ENCODE measurements at places on chromosomes 16 and 17.

DNA sequence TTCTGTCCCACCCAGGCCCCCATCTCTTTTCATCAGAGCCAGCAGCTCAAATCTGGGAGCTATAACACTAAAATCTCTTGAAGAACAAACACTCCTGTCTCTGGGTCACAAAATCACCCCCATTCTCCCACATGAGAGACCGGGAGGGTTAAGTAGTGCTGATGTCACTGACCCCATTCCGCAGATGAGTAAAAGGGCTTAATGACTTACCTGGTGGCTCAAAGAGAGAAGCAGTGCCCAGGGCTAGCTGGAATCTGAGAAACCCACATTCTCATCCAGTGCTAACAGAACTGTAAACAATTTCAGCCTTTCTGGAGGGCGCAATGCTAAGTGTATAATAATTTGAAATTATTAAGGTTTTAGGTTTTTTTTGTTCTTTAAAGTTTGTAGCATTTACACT lies 26.3 kb upstream of the LHX1 start:
- DNase-seq, result no peak

GRCh38 chr17:80920441-80920840 lies 71.2 kb upstream of the CHMP6 start:
- no peak for DNase-seq

- no peak for DNase-seq
These were observed 269.6 kb upstream of the RPL38 start for GRCh38 chr17:73933871-73934270.

GRCh38 chr17:32928586-32929535 lies 908 bp downstream of the TMEM98 start:
- no peak for DNase-seq

- DNase-seq, result peak; percentile 27
These were observed 109.4 kb upstream of the PLCG2 start for GRCh38 chr16:81669473-81670350.

GRCh38 chr16:12805066-12805465 lies 1.4 kb upstream of the CPPED1 start:
- DNase-seq, result no peak

DNA sequence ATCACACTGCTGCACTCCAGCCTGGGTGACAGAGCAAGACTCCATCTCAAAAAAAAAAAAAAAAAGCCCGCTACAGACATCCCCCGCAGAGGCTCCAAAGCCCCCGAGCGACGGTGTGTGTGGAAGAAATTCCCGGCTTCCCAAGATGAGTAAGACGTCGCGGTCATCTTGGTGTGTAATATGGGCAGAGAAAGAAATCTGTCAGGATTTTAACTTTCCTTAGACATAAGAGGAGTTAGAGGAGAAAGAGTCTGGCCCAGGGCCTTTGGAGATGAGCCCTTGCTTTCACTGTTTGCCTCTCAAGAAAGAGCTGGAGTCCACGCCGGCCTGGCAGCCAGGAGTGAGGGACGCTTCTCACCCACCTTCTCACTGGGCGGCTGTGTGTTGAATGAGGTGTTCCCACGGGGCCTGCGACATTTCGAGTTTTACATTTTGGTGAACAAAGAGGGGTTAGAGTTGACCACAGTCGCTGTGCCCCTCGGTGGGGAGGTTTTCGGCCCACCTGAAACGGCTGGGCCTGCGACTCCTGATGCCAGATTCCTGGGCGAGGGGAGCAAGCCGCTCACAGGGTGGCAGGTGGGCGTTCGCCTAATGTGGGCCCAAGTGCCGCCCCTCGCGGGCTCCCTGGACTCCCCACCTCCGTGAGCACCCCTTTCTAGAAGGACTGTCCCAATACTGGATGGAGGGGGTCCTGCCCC lies 17.9 kb downstream of the C1QTNF1 start:
- DNase-seq, result no peak

GRCh38 chr17:82461827-82462524 lies 3.4 kb downstream of the NARF start:
- DNase-seq, result no peak

DNA sequence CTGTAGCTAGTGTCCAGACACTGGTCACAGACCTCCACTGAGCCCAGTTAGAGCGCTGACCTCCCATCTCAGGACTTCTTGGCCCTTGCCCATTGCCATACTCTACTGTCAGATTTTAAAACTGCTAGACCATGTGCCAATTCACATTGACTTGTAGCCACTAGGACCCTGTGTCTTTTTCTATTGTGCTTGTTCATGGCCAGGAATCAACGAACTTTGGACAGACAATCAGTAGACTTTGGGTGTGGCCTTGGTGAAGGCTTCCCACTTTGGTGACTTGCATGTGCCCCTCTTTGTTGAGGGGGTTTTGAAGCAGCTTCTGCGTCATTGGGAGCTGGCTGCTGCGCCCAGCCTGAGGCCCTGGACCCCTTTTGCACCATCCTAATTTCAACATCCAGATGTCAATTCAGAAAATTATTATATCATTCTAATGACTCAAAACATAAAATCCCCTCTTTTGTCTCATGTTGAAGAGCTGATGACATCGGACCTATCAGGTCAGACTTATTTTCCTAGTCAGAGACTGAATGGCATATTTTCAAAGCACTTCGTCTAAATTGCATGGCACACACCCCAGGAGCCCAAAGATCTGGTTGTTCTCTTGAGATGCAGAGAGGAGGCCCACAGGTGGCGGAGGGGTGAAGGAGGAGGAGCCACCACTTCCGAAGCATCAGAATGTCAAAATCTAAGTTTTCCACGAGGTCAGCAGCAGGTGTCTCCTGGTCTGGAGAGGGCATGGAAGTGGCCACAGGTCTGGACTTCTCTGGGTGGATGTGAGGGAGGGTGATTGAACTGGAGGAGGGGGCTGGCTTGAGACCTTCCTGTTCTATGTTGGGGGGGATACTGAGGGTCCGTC lies 93.4 kb upstream of the CBX4 start:
- DNase-seq, result no peak

DNA sequence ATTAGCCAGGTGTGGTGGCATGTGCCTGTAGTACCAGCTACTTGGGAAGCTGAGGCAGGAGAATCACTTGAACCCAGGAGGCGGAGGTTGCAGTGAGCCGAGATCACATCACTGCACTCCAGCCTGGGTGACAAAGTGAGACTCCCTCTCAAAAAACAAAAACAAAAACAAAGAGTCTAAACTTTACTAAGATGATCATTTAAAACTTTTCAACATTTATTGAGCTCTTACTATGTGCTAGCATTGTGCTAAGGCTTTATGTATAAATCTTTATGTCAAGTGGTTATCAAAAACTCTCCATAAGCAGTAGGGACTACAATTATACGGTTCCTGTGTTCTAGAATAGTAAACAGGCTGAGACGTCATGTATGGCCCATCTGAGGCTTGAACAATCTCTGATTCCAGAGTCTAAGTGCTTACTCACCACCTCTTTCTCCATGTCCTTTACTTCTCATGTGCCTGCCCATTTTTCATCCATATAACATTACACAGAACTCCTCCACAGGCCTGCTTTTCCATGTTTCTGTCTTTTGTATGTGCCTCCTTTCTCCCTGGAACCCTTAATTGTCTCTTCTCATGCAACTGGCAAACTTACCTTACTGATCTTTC lies 66.7 kb downstream of the NUP88 start:
- no peak for DNase-seq

- DNase-seq, result no peak
These were observed 761 bp downstream of the GAN start for GRCh38 chr16:81315271-81316175.

GRCh38 chr16:85750146-85750826 lies 610 bp downstream of the C16orf74 start:
- no peak for DNase-seq

DNA sequence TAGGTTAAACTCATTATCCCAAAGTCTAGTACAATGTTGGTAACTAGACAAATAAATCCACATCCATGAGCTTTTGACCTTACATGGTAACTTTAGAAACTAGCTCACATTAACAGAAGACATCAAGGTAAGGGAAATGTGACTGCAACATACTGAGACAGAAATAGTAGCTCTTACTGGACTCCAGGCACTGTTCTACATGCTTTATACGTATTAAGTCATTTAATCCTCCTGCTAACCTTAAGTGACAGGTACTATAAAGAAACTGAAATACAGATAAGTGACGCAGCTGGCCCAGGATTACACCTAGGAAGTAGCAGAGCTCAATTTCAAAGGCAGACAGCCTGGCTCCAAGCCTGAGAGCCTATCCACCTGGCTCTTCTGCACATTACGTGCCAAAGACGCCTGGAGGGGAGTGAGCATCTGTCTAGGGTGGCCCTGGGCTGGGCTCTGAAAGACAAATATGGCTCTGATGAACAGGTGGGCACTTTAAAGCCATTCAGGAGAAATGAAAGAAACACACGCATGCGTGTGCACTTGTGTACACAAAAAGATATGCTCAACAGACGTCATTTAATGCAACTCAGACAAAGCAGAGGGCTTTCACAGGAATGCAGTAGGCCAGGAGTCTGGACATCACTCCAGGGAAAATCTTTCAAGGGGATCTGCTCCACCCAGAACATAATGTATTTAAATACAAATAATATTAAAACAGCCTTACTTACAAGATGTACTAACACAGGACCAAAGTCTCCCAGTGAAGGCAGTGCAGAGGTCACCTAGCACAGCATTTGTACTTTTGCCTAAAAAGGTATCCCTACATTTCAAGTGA lies 4.4 kb downstream of the ZC3H7A start:
- peak; percentile 95 for DNase-seq

DNA sequence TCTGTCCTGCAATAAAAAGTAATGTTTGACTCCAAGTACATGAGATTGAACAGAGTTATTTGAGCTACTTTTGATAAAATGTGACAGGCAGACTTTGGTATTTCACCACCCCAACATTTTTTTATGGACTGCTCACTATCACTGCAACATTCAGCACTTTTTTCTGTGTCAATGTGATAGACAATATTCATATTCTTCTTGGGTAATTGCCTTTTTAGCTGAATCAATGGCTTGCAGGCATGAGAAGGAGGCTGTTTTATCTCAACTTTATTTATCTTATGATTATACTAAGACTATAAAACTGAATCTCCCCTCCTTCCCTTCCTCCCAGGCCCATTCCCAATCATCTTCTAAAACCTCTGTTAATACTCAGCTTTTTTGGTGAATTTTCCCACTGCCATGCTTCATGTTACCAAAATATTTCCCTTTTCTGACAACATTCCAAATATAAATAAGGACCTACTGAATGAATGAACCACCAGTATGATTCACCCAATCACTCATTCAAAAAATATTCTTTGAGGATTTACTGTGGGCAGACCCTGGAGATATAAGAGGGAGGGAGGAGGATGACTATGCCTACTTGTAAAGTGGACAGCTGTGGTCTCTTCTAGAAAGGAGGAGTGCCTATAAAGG lies 67.6 kb downstream of the CDH13 start:
- no peak for DNase-seq

DNA sequence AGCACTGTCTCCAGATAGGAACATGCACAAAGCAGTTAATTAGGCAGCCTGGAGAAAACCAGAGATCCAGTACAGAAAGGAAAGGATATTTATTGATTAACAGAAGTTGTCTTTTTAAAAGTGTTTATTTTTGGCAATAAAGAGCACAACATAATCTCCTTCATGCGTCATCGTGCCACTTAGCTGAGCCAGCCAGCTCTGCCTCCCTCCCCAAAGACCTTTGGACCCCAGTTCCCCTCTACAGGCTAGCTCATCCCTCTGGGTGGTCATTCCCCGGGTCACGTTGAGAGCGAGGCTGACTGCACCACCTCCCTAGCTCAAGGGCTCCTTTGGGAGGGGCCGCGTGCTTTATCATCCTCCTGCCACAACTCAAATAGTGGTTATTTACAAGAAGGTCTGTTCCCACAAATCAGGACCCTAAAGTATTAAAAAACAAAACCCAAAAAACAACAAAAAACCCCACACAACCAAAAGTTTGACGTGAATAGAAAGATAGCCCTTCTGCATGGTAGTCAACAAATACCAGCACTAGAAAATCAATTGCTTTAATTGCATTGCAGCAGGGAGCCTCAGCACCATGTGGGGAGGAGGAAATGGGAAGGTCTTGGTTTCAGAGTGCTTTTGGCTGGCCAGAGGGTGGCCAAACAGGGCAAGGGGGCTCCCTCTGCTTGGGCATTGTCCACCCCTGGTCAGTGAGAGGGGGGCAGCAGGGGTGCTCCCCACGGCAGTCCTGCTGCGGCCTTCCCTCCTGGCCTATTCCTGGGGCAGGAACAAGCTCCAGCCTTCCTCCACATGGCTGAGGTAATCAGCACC lies 9.6 kb downstream of the POLR2C start:
- no peak for DNase-seq

GRCh38 chr16:48602356-48603014 lies 7.5 kb downstream of the N4BP1 start:
- DNase-seq, result no peak

- no peak for DNase-seq
These were observed 15.1 kb upstream of the SLC52A1 start for GRCh38 chr17:5050278-5050677.

GRCh38 chr17:59479141-59479540 lies 86.3 kb upstream of the DHX40 start:
- no peak for DNase-seq

- no peak for DNase-seq
These were observed 19.6 kb upstream of the CCL2 start for GRCh38 chr17:34235389-34236028.

DNA sequence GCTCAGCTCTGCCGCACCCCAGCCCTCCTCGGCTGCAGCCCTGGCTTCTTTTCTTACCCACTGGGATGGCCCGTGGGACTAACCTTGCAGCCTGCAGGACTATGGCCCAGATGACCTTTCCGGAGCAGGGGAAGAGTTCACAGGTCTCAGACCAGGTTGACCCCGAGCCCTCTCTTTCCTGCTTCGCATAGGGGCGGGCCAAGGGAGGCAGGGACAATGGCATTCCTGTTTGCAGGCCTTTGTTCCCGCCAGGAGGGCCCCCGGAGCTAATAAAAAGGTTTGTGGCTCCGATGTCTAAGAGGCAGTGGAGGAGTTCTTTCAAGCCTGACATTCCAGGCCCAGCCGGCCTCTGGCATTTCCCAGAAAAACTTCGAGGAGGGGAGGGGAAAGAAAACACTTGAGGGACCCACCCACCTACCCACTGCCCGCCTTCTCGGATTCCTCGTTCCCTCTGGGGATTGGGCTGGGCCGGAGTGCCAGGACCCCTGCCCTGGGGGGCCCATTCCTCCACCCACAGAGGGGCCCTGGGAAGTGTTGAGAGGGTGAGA lies 5.8 kb upstream of the SOCS3 start:
- DNase-seq, result no peak

- no peak for DNase-seq
These were observed 6.5 kb upstream of the CARD14 start for GRCh38 chr17:80163336-80163735.

GRCh38 chr17:17077861-17078732 lies 35.8 kb downstream of the MPRIP start:
- no peak for DNase-seq

DNA sequence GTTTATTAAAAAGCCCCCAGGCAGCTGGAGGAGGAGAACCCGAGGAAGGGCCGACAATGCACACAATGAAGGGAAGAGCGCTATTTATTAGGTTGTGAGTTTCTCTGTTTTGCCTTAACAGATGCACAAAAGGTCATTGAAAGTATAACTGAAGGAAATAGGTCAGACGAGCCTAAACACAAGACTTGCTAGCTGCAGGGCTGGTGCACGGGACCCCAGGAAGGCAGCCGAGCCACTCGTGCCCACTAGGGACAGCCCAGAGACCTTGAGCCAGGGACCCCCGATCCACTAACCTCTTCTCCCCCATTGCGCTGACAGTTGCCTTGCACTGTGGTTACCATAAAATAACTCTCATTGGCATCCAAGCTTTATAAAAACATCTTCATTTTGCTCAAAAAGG lies 11.3 kb downstream of the LITAFD start:
- DNase-seq, result no peak

All from NCI-H1436 (cell line).